ENCODE measurements at places on chromosomes 6 and 20.

DNA sequence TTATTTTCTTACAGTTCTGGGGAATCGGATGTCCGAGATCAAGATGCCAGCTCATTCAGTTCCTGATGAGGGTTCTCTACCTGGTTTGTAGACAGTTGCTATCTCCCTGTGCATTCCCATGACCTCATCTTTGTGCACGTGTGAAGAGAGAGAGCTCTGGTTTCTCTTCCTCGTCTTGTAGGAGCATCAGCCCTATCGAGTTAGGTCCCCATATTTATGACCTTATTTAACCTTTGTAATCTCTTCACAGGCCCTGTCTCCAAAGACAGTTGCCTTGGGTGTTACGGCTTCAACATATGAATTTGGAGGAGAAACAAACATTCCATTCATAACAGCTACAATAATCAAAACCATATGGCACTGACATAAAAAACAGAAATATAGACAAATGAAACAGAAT, 455.3 kb downstream of the HACE1 start:
- DNase-seq, result no peak

DNA sequence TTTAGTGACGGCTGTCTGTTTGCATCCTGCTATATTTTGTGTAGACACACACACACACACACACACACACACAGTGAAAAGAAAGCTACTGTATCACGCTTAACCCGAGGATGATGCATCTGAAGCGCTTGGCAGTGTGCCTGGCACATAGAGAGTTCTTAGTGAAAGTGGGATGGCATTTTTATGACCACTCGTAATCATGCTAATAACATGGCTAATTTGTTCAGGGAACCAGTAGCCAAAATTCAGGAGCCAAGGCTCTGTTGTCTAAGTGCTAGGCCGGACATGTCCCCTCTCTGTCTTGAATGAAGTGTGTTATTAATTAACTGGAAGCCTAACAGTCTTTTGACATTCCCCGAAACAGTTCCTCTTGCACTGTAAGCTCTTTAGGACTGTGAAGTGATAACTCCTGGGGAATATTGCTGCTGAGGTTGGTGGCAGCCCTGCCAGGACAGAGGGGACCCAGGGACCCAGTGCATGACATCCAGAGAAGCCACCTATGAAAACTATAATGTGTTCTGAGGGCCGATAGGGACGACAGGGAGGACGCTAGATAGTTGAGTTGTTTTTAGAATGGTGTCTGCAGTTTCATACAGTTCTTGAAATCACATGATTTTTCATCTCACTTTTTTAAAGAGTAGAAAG, 45.0 kb upstream of the IRF4 start:
- no peak for DNase-seq

- no peak for DNase-seq
These were observed 33.5 kb upstream of the MCM9 start for GRCh38 chr6:118968416-118968815.

DNA sequence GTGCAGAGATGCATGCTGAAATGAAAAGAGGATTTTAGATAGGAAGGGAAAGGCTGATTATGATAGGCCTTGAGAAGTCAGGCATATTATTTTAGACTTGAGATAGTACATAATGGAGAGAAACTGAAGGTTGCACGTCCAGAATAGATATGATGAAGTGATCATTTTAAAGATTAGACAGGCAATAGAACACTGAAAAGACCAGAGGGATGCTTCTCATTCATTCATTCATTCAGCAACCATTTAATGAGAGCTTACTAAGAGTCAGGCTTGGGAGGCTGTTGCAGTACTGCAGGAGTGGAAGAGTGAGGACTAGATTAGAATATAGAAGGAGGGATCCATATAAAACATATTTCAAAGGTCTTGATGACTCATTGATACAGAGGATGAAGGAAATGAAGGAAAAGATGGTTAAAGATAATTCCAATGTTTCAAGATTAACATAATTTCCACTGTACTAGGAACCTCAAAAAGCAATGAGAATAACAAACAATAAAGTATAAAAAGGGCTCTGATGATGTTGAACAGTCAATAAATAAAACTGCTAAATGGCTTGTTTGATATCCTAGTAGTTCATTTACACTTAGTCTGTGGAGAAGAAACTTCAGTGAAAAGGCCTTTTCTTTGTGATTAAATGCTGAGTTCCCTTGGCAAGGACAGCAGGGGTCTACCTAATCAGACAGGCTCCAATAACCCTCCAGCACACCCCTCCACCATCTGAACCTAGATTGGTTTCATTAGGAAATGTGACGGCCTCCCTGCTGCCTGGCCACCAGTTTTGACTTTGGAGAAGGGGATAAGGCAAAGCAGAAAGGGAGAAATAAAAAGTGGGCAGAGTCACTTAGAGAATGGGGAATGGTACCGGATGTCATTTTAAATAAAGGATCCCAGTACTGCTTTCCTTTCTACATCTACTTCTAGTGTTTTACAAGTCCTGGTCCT, 5.3 kb upstream of the FBXO9 start:
- no peak for DNase-seq

DNA sequence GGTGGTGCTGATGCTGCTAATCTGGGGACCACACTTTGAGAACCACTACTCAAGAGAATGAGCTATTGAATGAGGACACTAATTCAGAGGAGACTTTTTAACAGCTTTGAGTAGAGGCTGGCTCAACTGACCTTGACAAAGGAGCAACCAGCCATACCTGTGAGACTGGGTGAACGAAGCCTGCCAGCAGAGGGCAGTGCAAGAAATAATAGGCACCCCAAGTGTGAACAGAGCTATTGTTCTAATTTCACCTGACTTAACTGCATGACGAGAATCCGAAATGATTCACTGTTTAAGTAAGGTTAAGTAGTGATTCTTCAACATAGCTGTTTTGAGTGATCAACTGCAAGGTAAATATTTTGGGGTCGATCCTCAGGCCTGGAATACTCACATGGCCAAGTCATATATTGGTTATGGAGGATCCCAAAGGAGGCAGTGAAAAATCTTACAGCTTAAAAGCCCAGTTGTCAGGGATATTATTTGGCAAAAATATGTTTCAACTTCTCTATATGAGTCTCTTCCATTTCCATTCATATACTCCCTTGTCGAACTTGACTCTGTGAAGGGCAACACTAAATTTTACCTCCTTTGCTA, 550.5 kb upstream of the MARCKS start:
- no peak for DNase-seq

GRCh38 chr6:34630040-34630439, 66.5 kb downstream of the ILRUN start:
- no peak for DNase-seq

- DNase-seq, result no peak
These were observed 180.7 kb downstream of the TBXT start for GRCh38 chr6:165986914-165987482.

DNA sequence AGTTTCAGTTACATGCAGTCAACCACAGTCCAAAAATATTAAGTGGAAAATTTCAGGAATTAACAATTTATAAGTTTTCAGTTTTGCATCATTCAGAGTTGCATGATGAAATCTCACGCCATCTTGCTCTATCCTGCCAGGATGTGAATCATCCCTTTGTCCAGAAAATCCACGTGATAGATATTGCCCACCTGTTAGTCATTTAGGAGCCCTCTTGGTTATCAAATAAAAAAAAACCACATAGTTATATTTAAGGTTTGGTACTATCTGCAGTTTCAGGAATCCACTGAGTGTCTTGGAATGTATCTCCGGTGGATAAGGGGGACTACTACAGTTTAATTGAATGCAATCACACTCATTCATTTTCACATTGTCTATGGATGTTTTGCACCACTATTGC, 1249.0 kb upstream of the CITED2 start:
- DNase-seq, result no peak

DNA sequence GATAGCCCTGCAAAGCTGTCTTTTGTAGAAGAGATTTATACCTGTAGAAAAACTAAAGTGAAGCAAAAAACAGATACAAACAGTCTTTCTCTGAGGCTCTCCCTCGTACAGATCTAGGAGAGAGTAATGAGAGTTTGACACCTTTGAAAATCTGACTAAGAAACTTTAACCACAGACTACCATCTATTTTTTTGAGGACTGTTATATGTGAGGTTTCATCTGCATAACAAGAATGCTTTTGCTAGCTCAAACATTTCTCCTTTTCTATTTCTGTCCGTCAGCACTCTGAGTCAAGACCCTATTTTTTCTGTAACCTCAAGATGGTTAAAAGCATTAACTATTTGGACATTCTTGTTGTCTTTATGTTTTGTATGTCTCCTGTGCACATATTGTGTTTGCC, 193.0 kb downstream of the BTBD3 start:
- no peak for DNase-seq

GRCh38 chr20:60009318-60009717, 51.1 kb downstream of the CDH26 start:
- no peak for DNase-seq

Data from esophagus squamous epithelium (tissue), 5 donors.